ENCODE measurements at places on chromosomes 6 and 20.

DNA sequence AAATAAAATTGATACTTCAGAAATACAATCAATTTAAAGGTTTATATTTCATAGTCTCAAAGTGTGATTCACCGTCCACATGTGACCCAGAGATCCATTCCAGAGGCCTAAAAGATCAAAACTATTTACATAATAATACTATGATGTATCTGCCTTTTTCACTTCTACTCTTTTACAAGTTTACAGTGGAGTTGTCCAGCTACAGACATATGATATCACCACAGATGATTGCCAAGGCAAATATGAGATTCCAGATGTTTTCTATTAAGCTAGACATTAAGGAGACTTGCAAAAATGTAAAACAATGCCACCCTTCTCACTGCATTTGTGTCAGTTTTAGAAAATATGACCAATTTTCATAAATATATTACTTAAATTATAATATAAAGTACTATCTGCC lies 443.7 kb downstream of the GJA1 start:
- no peak for DNase-seq

- DNase-seq: no peak
Observed at GRCh38 chr6:85417336-85417735, 32.5 kb upstream of the NT5E start.

GRCh38 chr6:66628917-66629316 lies 921.9 kb upstream of the EYS start:
- DNase-seq: no peak

- no peak for DNase-seq
Observed at GRCh38 chr6:157669747-157670216, 153.3 kb upstream of the SNX9 start.

- DNase-seq: no peak
Observed at GRCh38 chr6:108203189-108204112, 37.6 kb downstream of the NR2E1 start.

DNA sequence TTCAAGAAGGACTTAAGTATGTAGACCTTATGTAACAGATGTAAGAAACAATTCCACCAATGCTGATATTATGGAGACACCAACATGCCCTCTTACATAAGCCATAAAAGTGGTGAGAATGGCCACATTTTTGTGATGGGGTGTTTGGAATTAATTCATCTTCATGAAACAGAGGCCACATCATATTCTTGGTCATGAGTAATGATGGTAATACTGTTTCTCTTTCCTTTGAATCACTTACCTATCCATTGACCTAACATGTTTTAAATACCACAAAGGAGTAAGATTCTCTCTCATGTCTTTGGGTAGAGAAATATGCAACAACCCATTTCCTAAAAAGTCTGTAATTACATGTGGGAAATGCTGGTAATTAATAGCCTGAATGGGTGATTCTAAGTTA lies 545.4 kb upstream of the FLRT3 start:
- no peak for DNase-seq

DNA sequence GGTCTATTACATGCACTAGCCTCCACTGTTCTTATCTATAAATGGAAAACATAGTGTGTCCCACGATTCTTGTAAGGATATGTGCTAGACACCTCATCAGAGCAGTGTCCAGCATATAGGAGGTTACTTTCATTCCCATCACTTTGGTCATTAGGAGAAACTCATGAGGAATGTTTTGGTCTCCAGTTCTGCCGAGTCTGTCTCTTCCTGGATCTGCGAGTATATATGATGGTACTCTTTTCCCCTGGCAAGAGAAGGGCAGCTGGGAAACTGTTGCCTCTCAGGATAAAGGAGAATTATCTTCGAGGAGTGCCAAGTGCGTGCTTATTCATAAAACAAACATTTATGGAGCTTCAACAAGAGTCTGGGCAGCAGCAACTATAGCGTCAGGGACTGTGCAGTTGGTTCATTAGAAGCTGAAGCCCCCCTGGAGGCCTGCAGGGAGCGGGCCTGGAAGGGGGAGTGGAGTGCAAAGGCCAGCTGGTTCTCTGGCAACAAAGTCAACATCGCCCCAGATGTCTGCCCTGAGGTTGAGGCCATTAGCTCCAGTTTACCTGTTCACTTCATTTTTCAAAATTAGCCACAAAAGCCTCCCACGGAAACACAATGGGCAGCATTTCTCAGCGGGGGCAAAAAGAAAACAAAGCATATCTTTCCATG lies 811.9 kb downstream of the MAFB start:
- DNase-seq: no peak

DNA sequence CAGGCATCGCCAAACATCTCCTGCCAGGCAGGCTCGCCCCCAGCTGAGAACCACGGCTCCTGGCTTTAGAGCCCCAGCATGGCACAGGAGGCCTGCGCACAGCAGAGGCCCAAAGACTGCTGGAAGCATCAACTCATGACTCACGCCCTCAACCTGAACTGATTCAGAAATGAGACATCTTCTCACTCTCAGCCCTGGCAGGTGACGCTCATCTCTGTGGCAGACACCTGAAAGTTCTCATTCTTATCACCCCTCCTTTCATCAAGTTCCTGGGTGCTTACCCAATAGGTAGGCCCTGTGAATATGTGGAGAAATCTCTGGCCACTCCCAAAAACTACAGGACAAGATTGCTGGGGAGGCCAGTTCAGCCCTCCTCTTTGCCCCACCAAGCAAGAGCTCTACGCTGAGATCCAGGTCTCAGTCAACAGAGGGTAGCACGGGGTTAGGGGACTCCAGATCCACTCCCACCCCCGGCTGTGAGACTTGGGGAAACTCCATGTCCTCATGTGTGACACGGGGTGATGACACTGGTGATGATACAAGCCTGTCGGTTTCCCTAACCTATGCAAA lies 11.3 kb downstream of the NFATC2 start:
- DNase-seq: no peak

DNA sequence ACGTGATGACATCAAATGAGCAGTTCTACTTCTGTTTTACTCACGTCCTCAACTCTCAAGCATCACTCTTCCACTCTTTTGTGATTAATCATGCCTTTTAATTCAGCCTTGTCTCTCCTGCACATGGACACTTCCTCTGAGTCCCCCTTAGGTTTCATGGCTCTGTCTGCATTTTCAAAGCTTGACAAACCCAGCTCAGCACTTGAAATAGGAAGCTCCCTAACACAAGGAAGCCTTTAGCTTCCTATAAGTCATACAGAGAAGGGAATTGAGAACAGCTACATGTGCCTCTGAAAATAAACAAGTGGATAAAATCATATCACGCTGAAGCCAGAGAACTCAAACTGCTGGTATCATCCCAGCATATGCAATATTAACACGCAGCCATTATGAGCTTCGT lies 21.2 kb downstream of the KIF16B start:
- DNase-seq: no peak

GRCh38 chr6:44256775-44257024 lies 628 bp downstream of the SLC35B2 start:
- no peak for DNase-seq

DNA sequence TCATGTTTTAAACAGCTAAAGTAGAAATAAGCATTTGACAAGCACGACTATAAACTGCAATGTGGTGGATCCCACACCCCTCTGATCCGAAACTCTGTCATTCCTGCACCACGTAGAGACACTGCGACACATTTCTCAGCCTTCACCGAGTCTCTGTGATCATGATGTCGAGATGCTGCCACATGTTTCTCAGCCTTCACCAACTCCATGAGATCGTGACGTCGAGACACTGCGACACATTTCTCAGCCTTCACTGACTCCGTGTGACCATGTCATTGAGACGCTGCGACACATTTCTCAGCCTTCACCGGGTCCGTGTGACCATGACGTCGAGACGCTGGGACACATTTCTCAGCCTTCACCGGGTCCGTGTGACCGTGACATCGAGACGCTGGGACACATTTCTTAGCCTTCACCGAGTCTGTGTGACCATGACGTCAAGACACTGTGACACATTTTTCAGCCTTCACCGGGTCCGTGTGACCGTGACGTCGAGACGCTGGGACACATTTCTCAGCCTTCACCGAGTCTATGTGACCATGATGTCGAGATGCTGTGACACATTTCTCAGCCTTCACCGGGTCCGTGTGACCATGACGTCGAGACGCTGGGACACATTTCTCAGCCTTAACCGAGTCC lies 143.0 kb downstream of the TTLL2 start:
- DNase-seq: no peak

DNA sequence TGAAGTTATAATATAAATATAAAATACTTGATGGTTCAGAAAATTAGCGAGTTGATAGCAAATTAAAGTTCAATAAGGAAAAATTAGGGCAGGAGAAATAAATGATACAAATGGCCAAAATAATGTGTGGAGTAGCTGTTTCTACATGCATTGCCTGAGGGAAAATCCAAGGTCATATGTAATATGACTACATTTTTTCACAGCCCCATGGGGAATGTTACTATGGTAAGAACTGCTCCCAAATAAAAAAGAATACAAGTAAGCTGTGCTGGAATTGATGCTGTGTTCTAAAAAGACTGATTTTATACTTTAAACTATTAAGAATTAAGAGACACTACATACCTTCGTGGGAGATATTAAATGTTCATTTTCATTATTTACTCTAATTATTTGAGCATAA lies 34.1 kb downstream of the MEI4 start:
- no peak for DNase-seq

DNA sequence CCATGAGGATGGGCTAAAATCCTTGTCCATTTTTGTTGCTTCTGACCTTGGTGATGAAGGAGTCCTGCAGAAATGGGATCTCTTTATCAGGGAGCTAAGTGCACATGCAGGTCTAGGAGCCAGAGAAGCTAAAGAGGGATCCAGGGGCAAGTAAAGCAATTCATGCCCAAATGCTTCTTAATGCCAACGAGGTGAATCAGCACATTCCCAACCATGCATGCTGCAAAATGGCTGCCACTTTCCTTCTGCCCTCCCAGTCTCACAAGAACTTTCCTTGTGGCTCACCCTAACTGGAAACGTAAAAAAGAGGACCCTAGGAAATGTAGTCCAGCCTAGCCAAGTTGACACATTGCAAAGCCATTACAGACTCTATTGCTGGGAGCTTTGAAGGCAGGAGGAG lies 298.4 kb downstream of the MAFB start:
- DNase-seq: no peak

DNA sequence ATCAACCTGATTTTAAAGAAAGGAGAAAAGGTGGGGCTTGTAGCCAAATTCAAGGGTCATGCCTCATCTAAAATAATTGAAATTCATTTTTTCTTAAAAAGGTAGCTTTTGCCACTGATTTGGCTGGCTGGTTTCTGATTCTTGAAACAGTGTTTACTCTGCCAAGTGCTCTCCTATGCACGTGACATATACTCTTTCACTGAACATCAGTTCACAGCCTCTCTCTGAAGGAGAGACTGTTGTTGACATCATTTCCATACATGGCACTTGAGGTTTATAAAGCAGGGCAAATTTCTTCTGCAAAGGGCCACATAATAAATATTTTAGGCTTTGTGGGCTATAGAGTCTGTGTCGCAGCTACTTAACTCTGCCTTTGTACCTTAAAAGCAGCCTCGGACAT lies 40.4 kb upstream of the DOK5 start:
- no peak for DNase-seq

- no peak for DNase-seq
Observed at GRCh38 chr6:87103977-87104601, 9.2 kb upstream of the CGA start.

GRCh38 chr6:132316970-132317369 lies 84.3 kb downstream of the MOXD1 start:
- DNase-seq: no peak

- no peak for DNase-seq
Observed at GRCh38 chr6:73516514-73517489, 4.0 kb downstream of the EEF1A1 start.

- DNase-seq: no peak
Observed at GRCh38 chr20:845941-846893, 12.7 kb downstream of the FAM110A start.

GRCh38 chr6:161476711-161477110 lies 202.8 kb upstream of the AGPAT4 start:
- no peak for DNase-seq

DNA sequence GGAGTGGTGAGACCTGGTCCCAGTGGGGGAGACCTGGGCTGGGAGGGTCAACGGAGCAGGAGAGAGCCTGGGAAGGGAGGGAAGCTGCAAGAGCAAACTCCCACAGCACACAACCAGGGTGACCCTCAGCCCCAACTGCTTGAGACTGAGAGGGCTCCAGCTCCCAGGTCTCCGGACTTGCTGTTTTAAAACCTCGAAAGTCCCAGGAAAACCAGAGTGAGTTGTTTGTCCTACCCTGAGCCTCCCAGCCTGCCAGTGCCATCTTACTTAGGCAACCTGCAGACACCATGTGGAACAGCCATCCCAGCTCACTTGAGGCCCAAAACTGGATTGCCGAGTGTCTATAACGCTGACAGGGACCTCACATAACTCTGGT lies 4.8 kb upstream of the NTSR1 start:
- DNase-seq: no peak

- no peak for DNase-seq
Observed at GRCh38 chr20:60662307-60662706, 589.8 kb upstream of the CDH4 start.

DNA sequence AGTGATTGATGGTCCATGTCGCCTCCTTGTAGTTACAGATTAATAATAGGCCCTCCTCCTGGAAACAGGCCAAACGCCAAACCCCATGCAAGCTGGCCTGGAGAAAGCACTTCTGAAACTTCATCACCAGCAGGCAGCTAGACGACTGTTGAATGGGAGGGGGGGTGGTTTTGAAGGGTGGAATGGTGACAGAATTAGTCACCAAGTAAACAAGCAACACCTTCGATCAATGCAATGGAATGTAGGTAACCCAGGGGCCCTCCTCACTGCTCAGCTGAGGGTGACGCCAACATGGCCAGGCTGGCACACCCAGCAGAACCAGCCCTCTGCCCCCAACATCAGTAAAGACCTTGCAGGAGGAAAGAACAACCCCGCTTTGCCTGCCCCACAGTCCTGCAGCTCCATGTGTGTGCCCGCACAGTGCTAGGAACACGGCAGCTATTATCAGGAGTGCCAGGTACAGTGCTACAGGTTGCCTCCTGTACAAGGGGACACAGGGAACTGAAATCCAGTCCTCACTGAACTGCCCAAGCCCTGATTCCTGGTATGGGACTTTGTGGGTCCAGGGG lies 2.7 kb downstream of the BCAS1 start:
- DNase-seq: no peak

DNA sequence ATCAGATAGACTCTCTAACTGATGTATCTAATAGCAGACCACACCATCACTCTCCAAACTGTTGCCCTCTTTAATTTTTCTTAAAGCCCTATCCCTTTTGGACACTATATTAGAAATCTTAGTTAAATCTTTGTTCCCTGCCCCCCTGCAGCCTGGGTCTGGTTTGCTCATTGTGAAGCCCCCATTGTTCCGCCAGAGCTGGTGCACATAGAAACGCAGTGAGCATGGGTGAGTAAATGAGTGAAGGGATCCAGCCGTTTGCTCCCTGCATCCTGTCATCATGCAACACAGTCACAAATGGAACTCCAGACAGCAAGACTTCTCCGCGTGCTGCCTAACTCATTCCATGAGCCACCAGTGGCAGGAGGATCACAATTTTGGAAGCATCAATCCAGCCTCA lies 402.5 kb downstream of the PREX1 start:
- DNase-seq: no peak

DNA sequence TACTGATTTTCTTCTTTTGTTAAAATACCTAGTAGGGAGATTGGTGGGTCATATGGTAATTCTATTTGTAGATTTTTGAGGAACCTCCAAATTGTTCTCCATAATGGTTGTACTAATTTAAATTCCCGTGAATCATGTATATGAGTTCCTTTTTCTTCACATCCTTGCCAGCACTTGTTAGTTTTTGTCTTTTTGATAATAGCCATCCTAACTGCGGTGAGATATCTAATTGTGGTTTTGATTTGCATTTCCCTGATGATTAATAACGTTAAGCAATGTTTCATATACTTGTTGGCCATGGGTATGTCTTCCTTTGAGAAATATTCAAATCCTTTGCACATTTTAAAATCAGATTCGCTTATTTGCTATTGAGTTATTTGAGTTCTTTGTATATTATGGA lies 110.9 kb downstream of the JAG1 start:
- DNase-seq: no peak
